ENCODE measurements at places on chromosomes 3 and 15. TPM values are rescaled to one million over a fixed set of nuclear protein-coding genes. Genes with fewer than 3 reads are reported as not detected.

The TRPM1 gene
- not detected for total RNA-seq

The SEMA3B gene
- total RNA-seq = 0.35 TPM

The SLC22A13 gene
- 0.27 TPM for total RNA-seq

The ROPN1 gene
- total RNA-seq = not detected

The DUOXA2 gene
- not detected for total RNA-seq

The CXCR6 gene
- 1.6 TPM for total RNA-seq

The HIGD1A gene
- 75.5 TPM for total RNA-seq
